ENCODE measurements at places on chromosomes 3 and 15. TPM values are rescaled to one million over a fixed set of nuclear protein-coding genes. Genes with fewer than 3 reads are reported as not detected.

Gene MME
- total RNA-seq = not detected

Gene FMN1
- 0.74 TPM for total RNA-seq

Gene ZNF445
- total RNA-seq = 18.4 TPM

Gene GOLGA8H
- total RNA-seq = 0.19 TPM

Gene NOP10
- 126 TPM for total RNA-seq

Gene EPHA3
- total RNA-seq = 0.14 TPM

Gene MYLK
- total RNA-seq = not detected

Gene FRMD5
- total RNA-seq = 0.60 TPM

Gene ATP13A4
- 3.2 TPM for total RNA-seq

Gene PARP16
- total RNA-seq = 25.4 TPM

Gene PATL2
- total RNA-seq = 50.8 TPM

Gene TM4SF18
- not detected for total RNA-seq

Gene MAGEL2
- total RNA-seq = not detected

Gene OR5K1
- not detected for total RNA-seq

Gene BHLHE40
- 303 TPM for total RNA-seq

Gene RNU5B-1
- not detected for total RNA-seq

Gene SLC51B
- not detected for total RNA-seq

Gene MGLL
- 1.7 TPM for total RNA-seq

Gene GPR176
- total RNA-seq = 0.72 TPM

Gene GUCA1C
- total RNA-seq = not detected

Gene RPSA
- 2,329 TPM for total RNA-seq

Gene CCDC9B
- total RNA-seq = 1.6 TPM

Gene LHFPL4
- total RNA-seq = not detected

Gene MINAR1
- 0.62 TPM for total RNA-seq

Measured in activated T-cell treated with anti-CD3 and anti-CD28 coated beads, Interleukin-2, amount 50 U/mL, for 72 hours (primary cell).